Neural crest cell (in vitro differentiated cells): ENCODE measurements at places on chromosomes 12 and 14. TPM values are rescaled to one million over a fixed set of nuclear protein-coding genes. Genes with fewer than 3 reads are reported as not detected.

PTGER2 gene
- total RNA-seq, result not detected in 2 replicates

PLD4 gene
- 0.02 and 0.05 TPM in 2 replicates for total RNA-seq

PRR4 gene
- total RNA-seq, result 3.3 and 6.9 TPM in 2 replicates

GYS2 gene
- not detected in 2 replicates for total RNA-seq

SARNP gene
- total RNA-seq, result 121 and 123 TPM in 2 replicates

GPRC5A gene
- total RNA-seq, result 0.11 TPM in 1 of 2 replicates, not detected in the other

HELB gene
- 4.5 and 4.6 TPM in 2 replicates for total RNA-seq

MED6 gene
- 50.9 and 52.3 TPM in 2 replicates for total RNA-seq

SLC35F4 gene
- total RNA-seq, result 0.37 TPM in 1 of 2 replicates, not detected in the other

APOLD1 gene
- 4.8 and 6.0 TPM in 2 replicates for total RNA-seq

IFNG-AS1 gene
- not detected in 2 replicates for total RNA-seq

C14orf180 gene
- total RNA-seq, result not detected in 2 replicates

ANKS1B gene
- total RNA-seq, result 5.6 and 8.4 TPM in 2 replicates

IL31 gene
- not detected in 2 replicates for total RNA-seq

AVPR1A gene
- not detected in 2 replicates for total RNA-seq

TAS2R8 gene
- not detected in 2 replicates for total RNA-seq

IL26 gene
- not detected in 2 replicates for total RNA-seq

GPX2 gene
- not detected in 2 replicates for total RNA-seq

FOXG1 gene
- 0.07 TPM in 1 of 2 replicates, not detected in the other for total RNA-seq

LRP1-AS gene
- not detected in 2 replicates for total RNA-seq

NRXN3 gene
- total RNA-seq, result 2.5 TPM in 2 replicates

AKAP5 gene
- total RNA-seq, result 1.3 and 1.4 TPM in 2 replicates

RAB21 gene
- 59.1 and 63.7 TPM in 2 replicates for total RNA-seq
